ENCODE measurements at places on chromosomes 13 and 19.

DNA sequence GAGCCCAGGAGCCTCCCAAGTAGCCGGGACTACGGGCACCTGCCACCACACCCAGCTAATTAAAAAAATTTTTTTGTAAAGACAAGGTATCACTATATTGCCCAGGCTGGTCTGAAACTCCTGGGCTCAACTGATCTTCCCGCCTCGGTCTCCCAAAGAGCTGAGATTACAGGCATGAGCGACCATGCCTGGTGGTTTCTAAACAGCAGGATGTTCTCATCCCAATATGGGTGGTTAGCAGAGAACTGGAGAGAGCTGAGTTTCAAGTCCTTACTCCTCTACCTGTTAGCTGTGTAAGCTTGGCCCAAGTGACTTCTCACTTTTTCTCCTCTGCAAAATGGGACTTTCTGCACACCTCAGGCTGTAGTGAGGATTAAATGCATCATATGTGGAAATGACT, 8.0 kb downstream of the TMEM91 start:
- no peak for DNase-seq

DNA sequence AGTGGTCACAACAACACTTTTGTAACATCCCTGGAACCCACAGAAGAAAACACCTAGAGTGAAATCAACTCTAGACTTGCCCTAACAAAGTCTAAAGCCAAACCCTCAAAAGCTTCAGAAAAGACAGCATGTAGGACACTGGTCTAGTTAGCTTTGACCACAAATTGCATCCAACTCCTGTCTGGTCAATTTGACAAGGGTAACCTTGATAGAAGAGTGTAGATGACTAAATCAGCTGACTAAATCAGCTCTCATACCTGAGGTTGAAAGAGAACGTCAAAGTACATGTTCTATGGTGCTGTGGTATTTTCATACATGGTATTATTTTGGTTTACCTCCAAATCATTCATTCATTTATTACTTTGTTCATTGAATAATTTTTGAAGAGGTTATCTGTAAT, 272.8 kb downstream of the KLF5 start:
- DNase-seq, result no peak

DNA sequence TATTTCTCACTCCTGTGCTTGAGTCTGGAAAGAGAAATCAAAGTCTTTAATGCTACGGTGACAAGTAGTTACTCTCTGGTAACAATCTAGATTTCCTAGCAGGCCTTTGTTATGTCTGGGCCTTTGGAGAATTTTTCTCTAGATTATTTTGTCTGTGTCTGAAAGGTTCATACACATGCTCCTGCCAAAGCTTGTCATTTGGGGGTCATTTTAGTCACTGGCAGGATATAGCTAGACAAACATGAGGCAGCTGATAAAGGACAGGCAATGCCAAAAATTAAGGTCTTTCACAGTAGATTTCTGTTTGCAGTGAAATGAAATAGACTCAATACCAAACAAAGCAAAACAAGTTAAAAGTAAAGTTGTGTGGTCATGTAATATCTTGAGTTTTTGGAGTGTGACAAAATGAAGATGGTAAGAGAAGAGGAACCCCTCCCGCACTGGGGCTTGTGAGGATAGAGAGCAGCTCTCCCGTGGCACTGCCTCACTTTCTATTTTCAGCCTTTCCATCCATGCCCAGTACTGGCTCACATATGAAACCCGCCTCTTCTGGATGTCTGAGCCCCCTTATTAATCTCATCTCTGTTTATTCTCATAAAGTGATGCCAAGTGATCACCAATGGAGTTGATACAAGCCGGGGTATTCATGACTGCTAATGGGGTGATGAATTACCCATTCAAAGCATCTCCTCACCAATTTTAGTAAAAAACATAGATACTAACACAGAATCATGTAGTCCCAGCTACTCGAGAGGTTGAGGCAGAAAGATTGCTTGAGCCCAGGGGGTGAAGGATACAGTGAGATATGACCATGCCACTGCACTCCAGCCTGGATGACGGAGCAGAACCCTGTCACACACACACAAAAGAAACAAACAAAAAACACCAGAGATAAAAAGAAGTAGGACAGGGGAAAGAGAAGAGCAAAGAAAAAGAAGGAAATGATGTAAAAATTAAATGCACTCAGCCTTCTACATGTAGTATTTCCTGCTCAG, 389.3 kb downstream of the FGF14 start:
- DNase-seq, result no peak

DNA sequence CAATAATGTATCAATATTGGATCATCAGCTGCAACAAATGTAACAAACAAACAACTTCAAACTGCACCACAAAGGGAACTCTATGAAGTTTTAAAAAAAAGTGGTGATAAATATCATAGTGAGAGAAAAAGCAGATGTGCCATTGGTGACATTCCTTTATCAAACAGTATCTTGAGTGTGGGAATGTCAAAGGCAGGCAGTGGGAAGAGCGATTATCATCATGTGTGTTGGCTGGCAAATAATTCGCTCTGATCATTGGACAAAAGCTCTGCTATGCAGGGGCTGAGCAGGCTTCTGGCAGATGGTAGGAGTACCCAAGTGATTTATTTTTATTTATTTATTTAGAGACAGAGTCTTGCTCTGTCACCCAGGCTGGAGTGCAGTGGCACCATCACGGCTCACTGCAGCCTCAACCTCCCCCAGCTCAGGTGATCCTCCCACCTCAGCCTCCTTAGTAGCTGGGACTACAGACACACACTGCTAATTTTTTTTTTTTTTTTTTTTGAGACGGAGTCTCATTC, 55.9 kb upstream of the RANBP3 start:
- no peak for DNase-seq

DNA sequence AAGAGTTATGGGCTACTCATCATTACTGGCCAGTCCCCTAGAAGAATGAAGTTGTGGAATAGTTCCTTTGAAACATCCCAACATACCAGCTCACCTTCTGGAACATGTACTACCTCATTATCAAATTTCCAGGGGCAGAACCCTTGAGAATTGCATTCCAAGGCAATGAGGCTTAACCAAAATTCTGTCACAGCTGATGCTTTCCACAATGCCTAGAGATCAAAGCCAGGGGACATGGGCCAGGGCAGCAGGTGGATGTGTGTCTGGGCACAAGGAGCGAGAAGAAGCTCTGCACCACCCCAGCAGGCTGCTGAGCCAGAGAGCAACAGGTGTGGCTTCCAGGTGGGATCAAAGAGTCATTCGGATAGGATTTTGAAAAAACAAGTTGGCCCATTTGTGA, 362.1 kb downstream of the EFNB2 start:
- no peak for DNase-seq
